ENCODE measurements at places on chromosomes 11 and 22.

DNA sequence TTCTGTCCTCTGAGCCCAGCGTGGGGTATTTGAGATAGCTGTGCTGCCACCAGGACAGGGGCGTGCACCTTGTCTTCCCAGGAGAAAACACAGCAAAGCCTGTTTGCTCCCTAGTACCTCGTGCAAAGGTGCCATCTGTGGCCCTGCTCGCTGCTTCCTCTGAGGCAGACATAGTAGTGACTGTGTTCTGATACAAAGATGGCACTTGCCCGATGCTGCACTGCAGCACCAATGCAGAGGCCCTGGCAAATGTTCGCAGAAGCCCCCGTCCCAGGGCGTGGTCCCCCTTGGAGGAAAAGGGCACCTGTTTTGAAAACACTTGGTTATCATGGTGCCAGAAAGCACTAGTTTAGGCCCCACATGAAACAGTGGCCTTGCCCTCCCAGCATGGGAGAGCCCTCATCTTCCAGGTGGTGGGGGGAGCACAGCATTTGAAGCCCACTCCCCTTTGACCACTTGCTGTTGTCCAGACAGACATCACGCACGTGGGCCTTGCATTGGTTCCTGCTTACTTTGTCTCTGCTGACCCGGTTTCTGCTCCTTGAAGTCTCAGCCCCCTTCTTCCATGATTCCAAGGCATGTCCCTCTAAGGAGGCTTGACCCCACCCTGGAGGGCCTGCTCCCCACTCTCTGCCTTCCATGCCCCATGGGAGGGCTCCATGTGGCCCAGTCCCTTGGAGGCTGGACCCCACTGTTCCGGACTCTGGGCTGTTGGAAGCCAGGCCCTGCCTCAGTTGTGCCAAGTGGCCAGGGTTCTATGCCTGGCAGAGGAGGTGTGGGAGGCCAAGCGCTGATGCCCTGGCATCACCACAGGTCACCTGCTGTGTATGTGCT is 109.4 kb downstream of the KCNQ1OT1 start:
- DNase-seq, result no peak

GRCh38 chr11:65056999-65057398 is 1.4 kb downstream of the NAALADL1 start:
- DNase-seq, result no peak

- DNase-seq, result no peak
These were observed 45.8 kb downstream of the LRRC32 start for GRCh38 chr11:76624500-76625379.

- no peak for DNase-seq
These were observed 13.6 kb downstream of the EFCAB6 start for GRCh38 chr22:43798492-43798891.
